ENCODE measurements at places on chromosomes 6 and 20.

GRCh38 chr20:23156842-23157423 lies 70.8 kb upstream of the CD93 start:
- DNase-seq: no peak

DNA sequence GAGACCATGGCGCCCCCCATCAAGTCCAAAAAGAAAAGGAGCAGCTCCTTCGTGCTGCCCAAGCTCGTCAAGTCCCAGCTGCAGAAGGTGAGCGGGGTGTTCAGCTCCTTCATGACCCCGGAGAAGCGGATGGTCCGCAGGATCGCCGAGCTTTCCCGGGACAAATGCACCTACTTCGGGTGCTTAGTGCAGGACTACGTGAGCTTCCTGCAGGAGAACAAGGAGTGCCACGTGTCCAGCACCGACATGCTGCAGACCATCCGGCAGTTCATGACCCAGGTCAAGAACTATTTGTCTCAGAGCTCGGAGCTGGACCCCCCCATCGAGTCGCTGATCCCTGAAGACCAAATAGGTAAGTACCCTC lies 41.7 kb upstream of the NAA20 start:
- DNase-seq: no peak

GRCh38 chr6:4610256-4610655 lies 165.9 kb upstream of the CDYL start:
- no peak for DNase-seq

- DNase-seq: no peak
These were observed 174.4 kb upstream of the NOX3 start for GRCh38 chr6:155630085-155630484.

DNA sequence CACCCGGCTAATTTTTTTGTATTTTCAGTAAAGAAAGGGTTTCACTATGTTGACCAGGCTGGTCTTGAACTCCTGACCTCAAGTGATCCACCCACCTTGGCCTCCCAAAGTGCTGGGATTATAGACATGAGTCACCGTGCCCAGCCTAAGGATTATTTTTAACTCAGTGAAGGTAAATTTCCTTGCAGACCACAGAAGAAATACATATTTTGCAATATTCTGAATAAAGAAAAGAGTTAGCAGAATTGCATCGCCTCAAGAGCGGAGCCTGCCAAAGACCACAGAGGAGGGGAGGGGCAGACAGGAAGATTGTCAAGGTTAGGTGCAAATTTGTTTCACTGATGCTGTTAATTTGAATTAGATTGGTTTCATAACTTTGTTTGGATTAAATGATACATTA lies 47.4 kb downstream of the SOD2 start:
- DNase-seq: no peak

DNA sequence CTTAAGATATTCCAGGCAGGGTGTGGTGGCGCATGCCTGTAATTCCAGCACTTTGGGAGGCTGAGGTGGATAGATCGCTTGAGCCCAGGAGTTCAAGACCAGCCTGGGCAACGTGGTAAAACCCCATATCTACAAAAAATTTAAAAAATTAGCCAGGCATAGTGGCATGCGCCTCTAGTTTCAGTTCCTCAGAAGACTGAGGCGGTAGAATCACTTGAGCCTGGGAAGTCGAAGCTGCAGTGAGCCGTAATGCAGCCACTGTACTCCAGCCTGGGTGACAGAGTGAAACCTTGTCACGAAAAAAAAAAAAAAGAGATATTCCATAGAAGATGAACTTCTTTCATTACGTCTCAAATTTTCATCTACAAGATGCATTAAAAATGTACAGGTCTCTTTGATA lies 46.7 kb upstream of the ISM1 start:
- no peak for DNase-seq

- DNase-seq: no peak
These were observed 1808.5 kb upstream of the DEFB115 start for GRCh38 chr20:29448806-29449470.

- no peak for DNase-seq
These were observed 312.4 kb downstream of the CDKAL1 start for GRCh38 chr6:20846602-20847028.

- no peak for DNase-seq
These were observed 147.8 kb downstream of the HS3ST5 start for GRCh38 chr6:114195027-114195365.

GRCh38 chr20:56929606-56930005 lies 300.5 kb downstream of the TFAP2C start:
- DNase-seq: no peak

GRCh38 chr6:62891065-62891647 lies 320.1 kb upstream of the FKBP1C start:
- no peak for DNase-seq

- DNase-seq: no peak
These were observed 99.5 kb downstream of the ANKRD60 start for GRCh38 chr20:58128635-58129625.

DNA sequence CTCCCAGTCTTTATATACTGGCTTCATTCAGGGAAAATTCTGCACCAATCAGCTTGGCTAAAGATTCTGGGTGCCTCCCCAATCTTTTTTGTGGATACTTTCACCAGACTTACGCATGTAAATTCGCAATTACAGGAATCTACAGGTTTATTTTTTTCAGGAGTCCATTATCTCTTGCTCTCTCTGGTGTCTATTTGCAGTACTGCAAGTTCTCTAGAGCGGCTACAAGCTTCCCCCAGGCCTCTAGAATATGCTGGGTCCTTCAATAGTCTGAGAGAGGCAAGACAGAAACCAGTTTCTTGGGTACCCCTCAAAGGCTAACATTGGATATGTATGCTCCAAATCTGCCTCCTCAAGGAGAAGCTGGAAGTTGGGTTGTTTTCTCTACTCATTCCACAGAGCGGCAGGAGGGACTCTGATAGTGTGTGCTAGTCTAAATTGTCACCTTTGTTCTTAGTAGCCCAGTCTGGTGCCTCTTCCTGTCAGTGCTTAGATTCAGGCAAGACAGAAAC lies 58.5 kb downstream of the SUN5 start:
- peak; percentile 42 for DNase-seq

- no peak for DNase-seq
These were observed 39.7 kb downstream of the TGM2 start for GRCh38 chr20:38125157-38126056.

DNA sequence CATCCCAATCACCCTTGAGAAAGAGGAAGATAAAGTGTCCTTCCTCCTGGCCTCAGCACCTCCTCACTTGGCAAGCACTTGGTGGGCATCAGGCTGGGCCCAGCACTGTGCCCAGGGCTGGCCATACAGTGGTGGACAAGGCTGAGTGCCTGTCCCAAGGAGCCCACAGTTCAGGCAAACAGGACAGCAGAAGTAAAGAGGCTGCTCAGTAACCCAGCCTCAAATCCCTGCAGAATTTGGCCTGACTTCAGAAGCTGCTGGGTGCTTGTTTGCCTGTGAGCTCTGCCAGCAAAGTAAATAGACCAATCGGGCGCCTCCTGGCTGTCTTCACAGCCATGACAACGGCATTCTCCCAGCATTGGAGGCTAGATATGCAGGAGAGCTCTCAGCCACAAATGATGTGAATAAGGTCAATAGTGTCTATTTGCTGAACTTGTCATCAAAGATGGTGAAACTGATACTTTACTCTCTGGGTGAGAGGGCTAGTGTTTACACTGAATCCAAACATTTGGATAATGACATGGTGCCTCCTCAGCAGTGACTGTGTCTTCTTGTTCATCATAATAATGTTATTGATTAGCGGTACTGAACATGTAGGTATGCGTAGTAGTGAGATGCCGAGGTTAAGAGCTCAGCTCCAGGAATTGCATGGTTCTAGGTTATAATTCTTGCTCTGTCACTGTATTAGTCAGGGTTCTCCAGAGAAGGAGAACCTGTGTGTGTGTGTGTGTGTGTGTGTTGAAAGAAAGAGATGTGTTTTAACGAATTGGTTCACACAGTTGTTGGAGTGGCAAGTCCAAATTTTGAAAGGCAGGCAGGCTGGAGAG lies 36.9 kb upstream of the FANCE start:
- DNase-seq: peak; percentile 21

DNA sequence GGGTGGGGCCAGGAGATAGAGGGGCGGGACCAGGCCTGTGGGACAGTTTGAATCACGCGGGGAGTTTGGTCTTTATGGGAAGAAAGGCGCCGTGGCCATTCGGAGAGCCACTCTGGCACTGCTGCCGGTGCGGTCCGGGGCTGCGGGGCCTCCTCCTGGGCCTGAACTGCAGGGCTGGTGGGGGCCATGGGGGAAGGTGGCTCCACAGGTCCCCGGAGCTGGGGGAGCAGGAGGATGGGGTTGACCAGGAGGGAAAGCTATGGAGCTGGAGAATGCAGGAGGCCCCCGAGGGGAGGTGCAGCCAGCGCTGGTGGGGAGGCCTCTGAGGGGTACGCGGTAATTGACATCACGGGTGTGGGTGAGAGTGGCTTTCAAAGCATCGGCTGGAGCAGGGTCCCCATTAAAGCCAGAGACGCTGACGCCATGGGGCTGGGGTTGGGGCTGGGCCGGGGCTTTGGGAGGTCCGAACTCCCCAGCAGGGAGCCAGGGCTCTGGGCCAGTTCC lies 1.8 kb upstream of the BHLHE23 start:
- no peak for DNase-seq

- DNase-seq: no peak
These were observed 366.4 kb downstream of the BTBD9 start for GRCh38 chr6:38273325-38273724.

- no peak for DNase-seq
These were observed 10.6 kb upstream of the FAM8A1 start for GRCh38 chr6:17589406-17590096.

- DNase-seq: no peak
These were observed 962 bp downstream of the DDX27 start for GRCh38 chr20:49219924-49220831.

- DNase-seq: peak; percentile 54
These were observed 2.5 kb upstream of the HLA-DRA start for GRCh38 chr6:32436995-32437836.

DNA sequence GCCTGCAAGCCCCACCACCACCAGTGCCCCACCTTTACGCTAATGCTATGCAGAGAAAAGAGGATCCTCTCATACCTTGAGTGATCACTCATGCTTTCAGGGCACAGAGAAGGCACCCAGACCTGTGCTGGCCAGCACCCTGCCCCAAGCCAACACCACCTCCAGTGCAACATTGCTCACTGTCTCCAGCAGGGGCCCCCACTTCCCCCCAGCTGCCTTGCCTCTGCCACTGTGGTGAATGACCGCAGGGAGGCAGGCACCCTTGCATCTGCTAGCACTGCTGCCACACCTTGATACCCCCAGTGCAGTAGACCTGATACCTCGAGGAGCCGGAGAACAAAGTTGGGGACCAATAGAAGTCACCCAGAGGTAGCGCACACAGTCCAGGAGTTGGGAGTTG lies 139.2 kb upstream of the PLN start:
- DNase-seq: no peak

DNA sequence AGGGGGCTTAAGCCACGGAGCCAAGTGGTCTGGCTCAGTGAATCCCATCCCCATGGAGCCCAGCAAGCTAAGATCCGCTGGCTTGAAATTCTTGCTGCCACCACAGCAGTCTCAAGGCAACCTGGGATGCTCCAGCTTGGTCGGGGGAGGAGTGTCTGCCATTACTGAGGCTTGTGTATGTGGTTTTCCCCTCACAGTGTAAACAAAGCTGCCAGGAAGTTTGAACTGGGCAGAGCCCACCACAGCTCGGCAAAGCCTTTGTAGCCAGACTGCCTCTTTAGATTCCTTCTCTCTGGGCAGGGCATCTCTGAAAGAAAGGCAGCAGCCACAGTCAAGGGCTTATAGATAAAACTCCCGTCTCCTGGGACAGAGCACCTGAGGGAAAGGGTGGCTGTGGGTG lies 25.5 kb upstream of the IL20RA start:
- no peak for DNase-seq

DNA sequence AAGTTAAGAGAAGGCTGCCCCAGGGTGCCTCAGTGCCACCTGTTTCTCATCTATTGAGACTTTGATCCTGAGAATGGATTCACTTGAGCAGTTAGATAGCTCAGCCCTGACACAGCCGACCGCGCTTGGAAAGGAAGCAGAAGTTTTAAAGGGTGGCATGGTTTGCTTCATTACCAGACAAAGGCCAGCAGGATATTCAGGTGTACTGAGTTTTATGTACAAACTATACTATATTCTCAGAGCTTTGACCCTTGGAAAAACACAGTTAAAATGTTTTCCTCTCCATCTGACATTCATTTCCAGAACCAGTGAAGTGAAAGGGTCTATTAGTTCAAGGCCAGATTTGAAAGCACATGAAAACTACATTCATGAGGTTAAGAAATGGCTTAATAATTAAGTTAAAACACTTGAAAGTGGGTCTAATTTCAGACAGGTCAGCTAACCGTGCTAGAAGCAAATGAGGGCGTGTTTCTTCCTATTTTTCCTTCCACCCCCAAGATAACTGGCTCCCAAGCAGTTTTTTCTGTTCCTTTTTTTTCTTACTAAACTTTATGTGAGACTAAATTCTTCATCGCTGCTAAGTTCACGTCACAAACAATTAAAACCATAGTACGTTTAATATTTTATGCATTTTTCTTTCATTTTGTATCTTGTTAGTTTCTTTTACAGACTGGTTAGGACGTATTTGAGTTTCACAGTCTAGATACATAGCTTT lies 385.3 kb upstream of the SOX4 start:
- DNase-seq: no peak
